ENCODE measurements at places on chromosomes 1 and 21.
A peak's percentile ranks its signal among the peaks of the same experiment; 100 is the strongest.

GRCh38 chr21:42208801-42209490 is 10.0 kb upstream of the ABCG1 start:
- DNase-seq = no peak

DNA sequence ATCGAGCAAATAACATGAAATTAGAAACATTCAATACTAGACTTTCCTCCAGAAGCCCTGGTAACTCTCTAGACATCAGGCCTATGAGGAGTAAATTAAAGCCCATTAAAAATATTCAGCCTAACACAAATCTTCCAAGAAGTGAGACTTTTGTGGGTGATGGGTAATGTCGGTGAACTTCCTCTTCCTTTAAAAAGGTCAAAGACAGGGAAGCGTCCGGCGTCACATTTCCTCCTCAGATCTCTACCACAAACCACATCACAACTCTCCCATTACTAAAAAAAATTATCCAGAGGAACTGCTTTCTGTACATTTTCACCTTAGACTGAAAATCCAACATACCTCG is 1.4 kb downstream of the EIF4G3 start:
- peak; percentile 53 for DNase-seq

DNA sequence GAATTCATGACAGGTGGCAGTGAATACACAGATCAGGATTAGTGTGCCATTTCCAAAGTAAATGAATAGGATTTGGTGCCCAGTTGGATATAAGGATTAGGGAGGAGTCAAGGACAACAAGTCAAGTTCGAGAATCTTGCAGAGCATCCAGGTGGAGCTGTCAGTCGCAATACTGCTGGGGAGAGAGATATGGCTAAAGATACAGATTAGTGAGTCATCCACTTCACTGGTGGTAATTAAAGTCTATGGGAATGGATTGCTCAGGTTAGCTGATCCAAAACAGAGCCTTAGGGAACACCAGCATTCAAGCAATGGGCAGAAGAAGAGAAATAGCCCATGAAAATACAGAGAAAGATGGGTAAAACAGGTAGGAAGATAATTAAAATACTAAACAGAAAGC is 26.8 kb downstream of the BCAS2 start:
- no peak for DNase-seq

GRCh38 chr21:37427221-37427620 is 60.6 kb downstream of the DYRK1A start:
- no peak for DNase-seq

- DNase-seq = no peak
Measured at GRCh38 chr1:232751393-232752140, 53.6 kb upstream of the MAP10 start.

- no peak for DNase-seq
Measured at GRCh38 chr1:54742282-54742681, 22.0 kb downstream of the PARS2 start.

DNA sequence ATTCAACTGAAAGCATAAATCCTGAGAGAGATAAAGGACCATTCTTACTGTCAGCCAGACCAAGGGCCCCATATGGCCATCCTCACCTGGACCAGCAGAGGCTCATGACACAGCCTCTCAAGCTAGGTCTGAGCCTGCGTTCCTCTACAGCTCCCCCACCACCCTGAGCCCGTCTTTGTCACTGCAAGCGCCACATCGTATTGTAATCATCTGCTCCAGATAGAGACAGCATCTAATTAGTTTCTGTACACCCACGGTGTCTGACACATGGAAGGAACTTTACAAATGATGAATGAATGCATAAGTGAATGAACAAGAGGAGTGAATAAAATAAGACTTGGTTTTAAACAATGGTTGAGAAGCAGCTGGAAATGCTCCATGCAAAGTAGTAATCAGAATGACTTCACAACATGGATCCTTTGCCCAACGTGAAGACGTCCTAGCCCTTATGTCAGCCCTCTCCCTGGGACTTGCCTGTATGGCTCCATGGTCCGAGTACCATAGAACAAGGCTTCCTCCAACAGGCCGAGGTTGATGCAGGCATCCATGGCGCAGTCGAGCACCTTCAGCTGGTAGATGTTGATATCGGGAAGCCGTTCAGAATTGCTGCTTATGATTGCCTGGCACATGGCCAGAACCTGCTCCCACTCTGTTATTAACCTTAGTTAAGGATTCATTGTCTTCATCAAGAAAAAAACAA is 648.9 kb downstream of the SMYD3 start:
- DNase-seq = no peak

DNA sequence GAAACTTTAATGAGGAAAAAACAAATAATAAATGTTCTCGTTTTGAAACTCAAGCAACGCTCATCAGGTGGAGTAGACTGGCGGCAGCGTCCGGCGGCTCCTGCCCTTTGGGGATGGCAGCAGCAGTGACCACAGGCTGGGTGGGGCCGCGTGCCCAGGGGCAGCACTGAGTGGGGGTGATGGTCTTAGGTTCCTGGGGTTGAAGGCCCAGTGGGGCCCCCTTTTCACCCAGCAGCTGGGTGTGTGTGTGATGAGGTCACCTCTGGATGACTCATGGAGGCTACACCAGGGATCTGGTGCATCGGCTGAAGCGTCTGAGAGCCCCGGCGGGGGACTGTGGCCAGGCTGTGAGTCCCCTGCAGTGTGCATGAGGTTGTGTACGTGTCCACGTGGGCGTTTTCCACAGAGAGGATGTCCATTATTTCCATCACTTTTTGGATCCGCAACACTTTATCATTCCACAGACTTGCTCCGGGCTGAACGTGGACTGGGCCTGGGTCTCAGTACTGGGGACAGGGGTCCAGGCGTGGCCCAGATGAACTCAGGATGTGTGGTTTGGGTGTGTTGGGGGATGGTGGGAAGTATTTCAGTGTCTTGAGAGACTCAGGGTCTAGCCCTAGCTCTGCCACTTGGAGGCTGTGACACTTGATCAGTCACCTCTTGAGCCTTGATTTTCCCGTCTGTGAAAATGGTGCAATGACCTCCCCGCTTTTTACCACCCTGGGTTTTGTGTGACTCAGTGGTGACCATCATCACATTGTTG is 25.6 kb downstream of the LDLRAP1 start:
- DNase-seq = no peak

DNA sequence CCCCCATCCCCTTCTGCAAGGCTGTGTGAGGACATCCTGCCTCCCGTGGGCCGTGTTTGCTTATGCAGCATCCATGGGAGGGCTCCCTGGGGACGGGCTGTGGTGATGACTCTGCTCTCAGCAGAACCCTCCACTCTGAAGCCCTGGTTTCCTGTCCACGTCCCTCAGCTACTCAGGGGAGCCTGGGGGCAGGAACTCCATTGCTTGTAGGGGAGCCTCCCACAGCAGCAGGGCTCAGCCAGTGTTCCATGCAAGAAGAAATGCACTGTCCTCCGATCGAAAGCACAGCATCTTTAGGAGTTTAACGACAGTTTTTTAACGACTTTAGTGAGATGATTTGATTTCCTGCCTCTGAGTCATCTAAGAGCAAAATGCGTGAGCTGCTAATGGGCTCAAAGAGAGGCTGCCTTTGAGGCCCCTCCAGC is 8.3 kb upstream of the KCNAB2 start:
- peak; percentile 71 for DNase-seq

GRCh38 chr1:230090194-230090711 is 23.2 kb downstream of the GALNT2 start:
- no peak for DNase-seq

GRCh38 chr1:85484264-85484663 is 19.3 kb upstream of the DDAH1 start:
- DNase-seq = no peak

DNA sequence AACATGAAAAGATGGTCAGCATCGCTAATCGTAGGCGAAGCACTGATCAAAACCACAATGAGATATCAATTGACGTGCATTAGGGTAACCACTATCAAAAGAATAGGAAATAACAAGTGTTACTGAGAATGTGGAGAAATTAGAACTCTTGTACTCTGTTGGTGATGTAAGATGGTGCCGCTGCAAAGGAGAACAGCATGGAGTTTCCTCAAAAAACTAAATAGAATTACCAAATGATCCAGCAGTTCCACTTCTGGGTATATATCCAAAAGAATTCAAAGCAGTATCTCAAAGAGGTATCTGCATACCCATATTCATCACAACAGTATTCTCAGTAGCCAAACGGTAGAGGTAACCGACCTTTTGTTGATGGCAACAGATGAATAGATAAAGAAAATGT is 8.3 kb upstream of the CD101 start:
- no peak for DNase-seq

DNA sequence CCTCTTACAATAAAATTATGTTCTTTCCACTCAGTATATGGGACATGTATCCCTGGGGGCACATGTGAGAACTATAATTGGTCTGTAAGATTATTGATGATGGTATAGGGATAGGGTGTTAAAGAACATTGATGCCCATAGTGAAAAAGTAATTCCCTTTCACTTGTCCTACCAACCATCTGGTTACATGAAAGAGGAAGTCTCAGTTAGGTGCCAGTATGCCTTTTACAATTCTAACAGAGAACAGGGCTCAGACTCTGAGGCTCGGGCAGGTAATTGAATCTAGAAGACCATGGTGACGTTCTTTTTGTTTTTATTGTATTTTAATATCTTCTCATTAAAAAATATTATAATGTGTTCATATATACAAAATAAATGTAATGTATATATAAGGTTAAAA is 113.6 kb downstream of the FGGY start:
- no peak for DNase-seq

GRCh38 chr1:208542309-208542708 is 298.1 kb upstream of the PLXNA2 start:
- DNase-seq = no peak

DNA sequence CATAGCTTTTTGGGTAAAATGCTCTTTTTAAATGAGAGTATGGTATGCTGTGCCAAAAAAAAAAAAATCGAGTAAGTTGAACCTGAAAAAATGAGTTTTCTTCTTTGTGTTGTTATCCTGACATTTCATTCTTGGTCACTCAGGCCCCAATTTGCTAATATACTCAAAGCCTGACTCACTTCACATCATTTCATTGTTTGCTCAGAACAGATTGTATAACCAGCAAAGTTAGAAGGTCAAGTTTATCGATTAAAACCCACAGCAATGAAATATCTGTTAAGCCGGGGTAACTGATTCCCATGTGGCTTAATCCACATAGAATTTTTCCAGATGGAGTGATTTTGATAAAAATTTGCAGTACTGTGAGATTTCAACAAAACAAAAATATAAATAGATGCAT is 363.7 kb downstream of the NEGR1 start:
- no peak for DNase-seq

- DNase-seq = no peak
Measured at GRCh38 chr21:37647781-37648180, 268.5 kb downstream of the KCNJ6 start.

- peak; percentile 6 for DNase-seq
Measured at GRCh38 chr1:14094611-14095400, 394.8 kb downstream of the PRDM2 start.

- no peak for DNase-seq
Measured at GRCh38 chr21:34180826-34181359, 107.5 kb downstream of the MRPS6 start.

DNA sequence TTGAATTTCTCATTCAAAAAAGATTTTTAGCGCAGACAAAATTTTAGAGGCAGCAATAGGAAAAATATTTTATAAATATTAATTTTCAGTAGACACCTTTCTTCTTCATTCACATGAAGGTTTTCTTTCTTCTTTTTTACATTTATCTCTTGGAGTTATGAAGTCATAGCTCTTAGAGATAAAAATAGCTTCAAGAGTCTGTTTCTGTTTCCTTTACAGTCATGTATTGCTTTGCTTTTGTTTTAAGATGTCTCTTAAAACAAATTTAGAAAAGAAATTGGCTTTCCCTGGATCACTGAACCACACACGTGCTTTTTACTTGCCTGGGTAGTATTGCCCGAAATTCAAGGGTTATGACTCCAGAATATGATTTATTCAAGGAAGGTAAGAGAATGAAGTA is 369.9 kb upstream of the LRRC7 start:
- no peak for DNase-seq

DNA sequence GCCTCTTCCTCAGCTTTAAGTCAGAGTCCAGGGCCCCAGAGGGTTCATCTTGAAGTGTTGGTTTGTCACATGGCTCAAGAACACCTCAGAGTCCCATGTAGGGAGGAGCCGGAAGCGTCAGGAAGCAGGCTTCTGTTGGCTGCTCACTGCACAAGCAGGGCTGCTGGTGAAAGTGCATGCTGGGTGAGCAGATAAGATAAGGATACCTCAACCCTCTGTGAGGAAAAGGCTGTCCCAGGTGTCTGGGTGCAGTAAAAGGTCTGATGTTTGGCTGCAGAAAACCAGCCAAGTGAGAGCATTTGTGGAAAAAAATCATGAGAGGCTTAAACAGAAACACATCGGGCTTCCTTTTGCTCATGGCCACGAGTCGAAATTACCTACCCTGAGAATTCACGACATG is 6.2 kb upstream of the TEX35 start:
- DNase-seq = no peak

GRCh38 chr21:29264721-29265120 is 34.0 kb upstream of the BACH1 start:
- DNase-seq = no peak

GRCh38 chr1:32339363-32339978 is 3.4 kb upstream of the MARCKSL1 start:
- peak; percentile 32 for DNase-seq

DNA sequence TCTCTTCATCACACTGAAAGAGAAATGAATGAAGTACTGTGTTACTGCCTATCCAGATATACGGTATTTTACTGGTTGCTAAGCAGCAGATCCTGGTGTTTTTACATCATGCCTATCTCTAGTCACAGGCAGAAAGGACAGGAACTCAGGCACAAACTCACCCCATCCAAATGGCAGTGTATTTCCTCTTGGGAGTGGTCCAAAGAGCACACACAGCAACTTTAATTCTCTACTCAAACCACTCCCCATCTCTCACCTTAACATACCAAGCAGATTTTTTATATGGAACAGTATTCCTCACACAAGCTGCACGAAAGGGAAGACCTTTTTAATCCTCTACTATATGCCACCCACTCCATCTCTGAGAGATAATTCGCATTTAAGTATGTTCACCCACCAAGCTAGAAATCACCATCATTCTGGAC is 27.3 kb downstream of the EIF4G3 start:
- DNase-seq = no peak

DNA sequence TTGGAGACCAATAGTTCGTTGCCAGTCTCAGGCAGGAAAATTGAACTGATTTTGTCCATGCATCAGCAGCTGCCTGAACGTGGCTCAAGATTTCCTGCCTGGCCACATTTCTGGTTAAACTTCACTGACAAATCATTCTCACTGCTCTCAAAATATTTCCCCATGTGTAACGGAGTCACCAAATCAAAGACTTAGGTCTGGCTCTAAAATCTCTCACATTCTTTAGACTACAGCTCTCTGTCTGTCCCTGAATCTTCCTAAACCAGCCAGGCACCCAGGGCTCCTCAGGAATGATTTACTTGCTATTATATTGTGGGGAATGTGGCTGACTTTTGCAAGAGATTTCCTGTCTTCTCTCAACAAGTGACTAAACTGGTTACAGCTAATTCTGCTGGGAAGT is 49.2 kb upstream of the GJA8 start:
- no peak for DNase-seq
